ENCODE measurements at places on chromosomes 6 and 20. TPM values are rescaled to one million over a fixed set of nuclear protein-coding genes. Genes with fewer than 3 reads are reported as not detected.

Gene BEND6
- not detected for total RNA-seq

DNA sequence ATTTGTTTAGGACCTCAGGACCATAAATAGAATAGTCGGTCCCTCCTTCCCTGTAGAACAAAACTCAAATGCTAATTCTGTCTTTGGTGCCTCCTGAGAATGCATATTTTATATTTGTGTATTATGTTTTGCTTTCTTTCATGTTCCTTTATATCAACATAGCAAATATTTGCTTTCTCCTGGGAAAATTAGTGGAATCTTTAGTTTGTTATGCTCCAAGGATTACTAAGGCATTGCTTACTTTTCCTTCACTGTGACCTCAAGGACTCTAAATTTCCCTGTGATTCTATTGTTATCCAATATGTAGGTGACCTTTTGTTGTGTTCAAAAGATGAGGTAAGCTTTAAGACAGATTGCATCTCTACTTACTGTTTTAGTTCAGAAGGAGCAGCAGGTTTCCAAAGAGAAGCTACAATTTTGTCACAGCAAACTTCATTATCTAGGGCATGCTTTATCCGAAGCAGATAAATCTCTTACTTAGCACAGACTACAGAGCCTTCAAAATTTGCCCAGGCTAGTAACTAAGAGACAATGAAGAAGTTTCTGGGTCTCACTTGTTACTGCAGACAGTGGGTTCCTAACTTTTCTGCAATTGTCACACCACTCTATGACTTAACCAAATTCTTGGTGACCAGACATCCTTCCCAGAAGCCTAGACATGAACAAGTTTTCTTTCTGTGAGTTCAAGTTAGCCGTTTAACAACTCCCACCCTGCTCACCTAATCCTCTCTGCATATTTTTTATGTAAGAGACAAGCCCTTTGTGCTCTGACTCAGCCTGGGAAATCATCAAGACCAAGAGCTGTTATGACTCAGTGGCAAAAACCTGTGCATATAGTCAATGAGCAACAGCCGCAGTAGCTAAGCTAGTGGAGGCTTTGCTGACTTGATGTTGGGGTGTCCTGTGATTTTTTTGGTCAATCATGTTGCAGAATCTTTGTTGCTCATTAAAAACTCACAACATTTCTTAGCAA lies 378.8 kb downstream of the QKI start:
- no peak for DNase-seq
- H3K36me3 ChIP-seq, result no peaks in the 10 kb centered on the region
- no peak overlapping the region for H3K4me3 ChIP-seq
- H3K4me1 ChIP-seq, result no peaks in the 10 kb centered on the region

DNA sequence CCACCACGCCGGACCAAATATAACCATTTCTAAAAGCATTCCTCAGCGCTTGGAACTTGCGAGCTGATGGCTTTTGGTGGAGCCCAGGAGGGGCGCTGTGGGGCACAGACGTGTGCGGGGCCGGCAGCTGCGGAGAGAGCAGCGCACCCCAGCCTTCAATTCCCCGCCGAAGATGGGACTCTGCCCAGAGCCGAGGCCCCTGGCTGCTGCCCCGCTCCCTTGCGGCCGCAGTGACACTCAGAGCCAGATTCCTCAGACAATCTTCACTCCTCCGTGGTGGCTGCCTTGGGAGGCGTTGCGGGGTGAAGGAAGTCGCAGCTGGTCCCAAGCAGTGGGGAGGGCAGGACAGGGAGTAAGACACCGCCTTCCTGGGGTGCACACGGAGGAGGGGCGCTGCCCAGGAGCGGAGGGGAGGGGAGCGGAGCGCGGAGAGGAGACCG lies 87.7 kb downstream of the TMEM242 start:
- H3K4me3 ChIP-seq, result no peak overlapping the region
- no peaks in the 10 kb centered on the region for H3K36me3 ChIP-seq
- no peak overlapping the region for H3K27ac ChIP-seq

DNA sequence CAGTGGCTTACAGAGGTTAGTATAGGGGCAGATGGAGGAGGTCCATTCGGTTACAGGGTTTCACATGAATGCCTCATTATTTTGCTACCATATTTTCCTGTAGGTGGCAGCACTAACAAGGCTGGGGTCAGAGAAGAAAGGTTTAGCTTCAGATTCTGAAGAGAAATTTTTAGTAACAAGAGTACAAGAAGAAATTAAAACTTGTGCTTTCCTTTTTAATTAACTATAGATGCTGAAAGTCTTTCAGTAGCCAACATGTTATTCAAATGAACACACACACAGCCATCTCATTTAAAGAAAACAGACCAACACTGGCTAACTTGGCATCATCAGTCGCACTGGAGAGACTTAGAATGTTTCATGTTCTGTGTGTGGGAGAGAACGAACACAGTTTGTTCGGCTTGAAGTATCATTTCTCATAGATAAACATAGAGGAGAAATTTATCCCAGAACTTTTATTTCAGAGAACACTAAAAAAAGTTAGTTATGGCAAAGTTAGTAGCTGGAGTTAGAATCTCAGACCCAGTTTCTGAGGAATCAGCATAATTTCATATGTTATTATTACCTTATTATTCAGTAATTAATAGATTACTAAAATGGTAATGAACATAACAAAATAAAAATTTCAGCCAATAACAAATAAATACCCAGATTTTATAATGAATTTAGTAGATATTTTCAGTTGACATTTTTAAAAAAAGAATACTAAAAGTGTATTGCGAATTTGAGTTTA lies 314.0 kb upstream of the RSPO3 start:
- no peak overlapping the region for H3K27ac ChIP-seq
- H3K27me3 ChIP-seq, result no peaks in the 10 kb centered on the region
- H3K36me3 ChIP-seq, result no peaks in the 10 kb centered on the region
- no peak overlapping the region for H3K4me3 ChIP-seq
- H3K4me1 ChIP-seq, result no peaks in the 10 kb centered on the region

Gene PAQR8
- total RNA-seq, result 0.29 TPM

All from Karpas-422 (cell line).